A549 treated with Mapracorat at 1 μM for 4 hours (cell line): ENCODE measurements at places on chromosomes 5 and 9. TPM values are rescaled to one million over a fixed set of nuclear protein-coding genes. Genes with fewer than 3 reads are reported as not detected.

The CDKN2B gene
- total RNA-seq: not detected in 5 replicates

The PCDHGA3 gene
- not detected in 5 replicates for total RNA-seq

The ADAM19 gene
- total RNA-seq: 9.5 to 12.9 TPM (median 11.9 TPM) in 5 replicates

The GNA14 gene
- not detected in 5 replicates for total RNA-seq

The ARL14EPL gene
- total RNA-seq: 0.13 to 0.48 TPM (median 0.19 TPM) in 5 replicates

The DMGDH gene
- total RNA-seq: not detected in 5 replicates
